GM12864 (cell line): ENCODE measurements at places on chromosomes 6 and 20.

- DNase-seq = no peak
Observed at GRCh38 chr6:166307082-166308032, 835 bp downstream of the PRR18 start.

- DNase-seq = no peak
Observed at GRCh38 chr6:82584856-82585255, 221.2 kb downstream of the TPBG start.

- no peak for DNase-seq
Observed at GRCh38 chr6:21613809-21614208, 20.3 kb downstream of the SOX4 start.

- no peak for DNase-seq
Observed at GRCh38 chr20:48921883-48922820, 641 bp downstream of the ARFGEF2 start.

DNA sequence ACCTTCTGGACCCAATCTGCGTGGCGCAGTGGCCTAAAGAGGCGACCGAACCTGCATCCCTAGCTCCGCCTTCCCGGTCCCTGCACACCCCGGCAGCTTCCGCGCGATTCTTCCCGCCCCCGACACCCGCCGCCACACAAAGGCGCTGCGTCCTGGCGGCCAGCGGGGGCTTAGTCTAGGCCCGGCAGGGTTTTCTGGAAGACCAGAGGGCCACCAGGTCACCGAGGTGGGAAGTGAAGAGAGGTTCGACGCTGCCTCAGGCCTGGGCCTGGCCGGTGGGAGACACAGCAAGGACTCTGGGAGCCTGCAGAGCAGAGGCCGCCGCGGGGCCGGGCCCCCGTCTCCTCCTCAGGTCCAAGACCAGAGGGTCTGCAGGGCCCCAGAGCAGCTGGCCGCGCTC lies 154.9 kb downstream of the OR2B2 start:
- DNase-seq = no peak

DNA sequence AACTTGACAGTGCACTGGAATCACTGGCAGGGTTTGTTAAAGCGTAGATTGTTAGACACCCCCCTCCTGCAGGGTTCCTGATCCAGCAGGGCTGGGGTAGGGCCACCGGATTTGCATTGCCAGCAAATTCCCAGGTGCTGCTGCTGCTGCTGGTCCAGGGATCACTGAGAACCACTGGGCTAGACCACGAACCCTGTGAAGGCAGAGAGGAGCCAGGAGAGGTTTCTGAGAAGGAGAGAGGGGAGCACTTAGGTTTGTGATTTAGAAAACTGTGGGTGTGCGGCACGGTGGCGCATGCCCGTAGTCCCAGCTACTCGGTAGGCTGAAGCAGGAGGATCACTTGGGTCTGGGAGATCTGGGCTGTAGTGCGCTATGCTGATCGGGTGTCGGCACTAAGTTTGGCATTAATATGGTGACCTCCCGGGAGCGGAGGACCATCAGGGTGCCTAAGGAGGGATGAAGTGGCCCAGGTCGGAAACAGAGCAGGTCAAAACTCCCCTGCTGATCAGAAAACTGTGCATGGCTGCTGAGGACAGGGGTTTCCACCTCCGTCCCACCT lies 53.6 kb upstream of the FAM83D start:
- no peak for DNase-seq

GRCh38 chr6:33213989-33214335 lies 5.7 kb downstream of the RING1 start:
- no peak for DNase-seq

DNA sequence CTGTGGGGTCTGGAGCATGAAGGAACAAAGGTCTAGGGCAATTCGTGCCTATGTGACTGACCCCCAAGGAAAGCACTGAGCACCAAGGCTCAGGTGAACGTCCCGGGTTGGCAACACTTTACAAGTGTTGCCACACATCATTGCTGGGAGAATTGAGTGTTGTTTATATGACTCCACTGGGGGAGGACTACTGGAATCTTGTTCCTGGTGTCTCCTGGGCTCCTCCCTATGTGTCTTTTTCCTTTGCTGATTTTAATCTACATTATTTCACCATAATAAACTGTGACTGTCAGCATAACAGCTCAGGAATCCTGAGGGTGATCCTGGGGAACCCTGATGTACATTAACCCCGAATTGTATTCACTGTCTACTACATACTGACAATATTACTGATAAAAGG lies 207.7 kb upstream of the BMP2 start:
- no peak for DNase-seq

- DNase-seq = no peak
Observed at GRCh38 chr20:34110745-34111641, 1.1 kb downstream of the EIF2S2 start.

- no peak for DNase-seq
Observed at GRCh38 chr6:37007340-37008043, 2.0 kb downstream of the FGD2 start.

DNA sequence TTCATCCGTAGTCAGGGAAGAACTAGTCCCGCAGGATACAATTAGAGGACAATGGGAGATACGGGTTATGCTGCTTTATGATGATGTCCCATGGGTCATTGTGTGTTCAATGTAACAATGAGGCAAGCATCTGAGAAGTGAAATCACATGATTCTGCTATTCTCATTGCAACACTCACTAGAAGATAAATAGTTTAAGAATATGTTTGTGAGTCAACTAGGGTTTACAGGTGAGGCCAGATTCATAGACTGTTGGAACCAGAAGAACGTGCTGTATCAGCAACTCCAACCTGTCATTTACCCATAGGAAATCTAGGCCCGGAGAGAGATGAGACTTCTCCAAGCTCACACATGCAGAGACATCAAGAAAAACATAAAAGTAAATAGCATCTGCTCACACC lies 80.8 kb downstream of the SCML4 start:
- no peak for DNase-seq

GRCh38 chr6:108914235-108915022 lies 66.2 kb downstream of the ARMC2 start:
- no peak for DNase-seq

- DNase-seq = no peak
Observed at GRCh38 chr20:37871751-37872150, 31.2 kb upstream of the VSTM2L start.

DNA sequence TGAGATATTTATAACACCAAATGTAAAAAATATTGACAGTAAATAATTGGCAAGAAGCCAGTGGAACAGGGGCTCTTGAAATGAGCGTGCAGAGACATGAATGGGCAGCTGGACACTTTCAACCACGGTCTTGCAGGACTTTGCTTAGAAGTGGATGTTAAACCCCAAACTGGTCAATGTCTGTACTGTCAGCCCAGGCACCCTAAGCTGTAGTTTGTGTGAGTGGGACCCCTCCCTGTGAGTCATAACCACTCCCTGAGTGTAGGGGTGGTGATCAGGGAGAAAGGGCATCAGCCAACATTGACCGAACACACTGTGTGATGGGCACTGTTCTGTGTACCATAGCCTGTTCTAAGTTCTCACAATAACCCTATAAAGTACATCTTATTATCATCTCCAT lies 108.6 kb downstream of the FIG4 start:
- no peak for DNase-seq
